ENCODE measurements at places on chromosomes 4 and X. TPM values are rescaled to one million over a fixed set of nuclear protein-coding genes. Genes with fewer than 3 reads are reported as not detected.
A peak's percentile ranks its signal among the peaks of the same experiment; 100 is the strongest.

The IL1RAPL1 gene
- 0.19 TPM for total RNA-seq

GRCh38 chrX:21702725-21703124, 44.6 kb upstream of the KLHL34 start:
- DNase-seq = no peak
- peaks cover 3% of the 10 kb centered on the region for H3K27me3 ChIP-seq
- no peak overlapping the region for H3K4me3 ChIP-seq

The CCDC158 gene
- 1.0 TPM for total RNA-seq

The AR gene
- 13.6 TPM for total RNA-seq

The TMSB4X gene
- total RNA-seq = 2,421 TPM

DNA sequence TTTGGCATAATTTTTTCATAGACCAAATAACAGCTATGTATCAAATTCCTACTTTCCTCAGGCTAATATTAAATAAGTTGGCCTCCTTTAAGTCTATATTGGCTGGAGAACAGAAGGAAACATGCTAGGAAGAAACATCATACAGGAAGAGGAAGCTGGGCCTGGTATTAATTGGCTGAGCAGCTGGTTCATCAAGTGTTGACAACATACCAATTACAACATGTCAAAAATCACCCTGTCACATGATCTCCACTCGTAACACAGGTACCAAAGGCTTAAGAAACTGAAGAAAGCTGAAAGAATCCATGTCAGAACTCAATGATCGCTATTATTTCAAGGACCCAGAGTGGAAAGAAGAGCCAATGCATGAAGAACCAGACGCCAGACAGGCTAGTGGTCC, 10.5 kb downstream of the WDFY3 start:
- peak; percentile 8 for DNase-seq
- H3K27me3 ChIP-seq = no peaks in the 10 kb centered on the region
- H3K27ac ChIP-seq = no peak overlapping the region
- no peaks in the 10 kb centered on the region for H3K36me3 ChIP-seq
- H3K4me1 ChIP-seq = peaks cover 8% of the 10 kb centered on the region

GRCh38 chrX:76026292-76026691, 146.6 kb upstream of the PBDC1 start:
- no peak overlapping the region for H3K27ac ChIP-seq
- no peaks in the 10 kb centered on the region for H3K4me1 ChIP-seq
- H3K4me3 ChIP-seq = no peak overlapping the region
- no peaks in the 10 kb centered on the region for H3K36me3 ChIP-seq
- H3K27me3 ChIP-seq = no peaks in the 10 kb centered on the region

- no peak for DNase-seq
- no peaks in the 10 kb centered on the region for H3K4me1 ChIP-seq
- H3K4me3 ChIP-seq = no peak overlapping the region
- H3K27me3 ChIP-seq = no peaks in the 10 kb centered on the region
Measured at GRCh38 chr4:147513952-147514351, 33.1 kb downstream of the EDNRA start.
